Peyer's patch (tissue), 4 donors: ENCODE measurements at places on chromosomes 4 and X. TPM values are rescaled to one million over a fixed set of nuclear protein-coding genes. Genes with fewer than 3 reads are reported as not detected.

Gene C4orf46
- 2.8 TPM for total RNA-seq

DNA sequence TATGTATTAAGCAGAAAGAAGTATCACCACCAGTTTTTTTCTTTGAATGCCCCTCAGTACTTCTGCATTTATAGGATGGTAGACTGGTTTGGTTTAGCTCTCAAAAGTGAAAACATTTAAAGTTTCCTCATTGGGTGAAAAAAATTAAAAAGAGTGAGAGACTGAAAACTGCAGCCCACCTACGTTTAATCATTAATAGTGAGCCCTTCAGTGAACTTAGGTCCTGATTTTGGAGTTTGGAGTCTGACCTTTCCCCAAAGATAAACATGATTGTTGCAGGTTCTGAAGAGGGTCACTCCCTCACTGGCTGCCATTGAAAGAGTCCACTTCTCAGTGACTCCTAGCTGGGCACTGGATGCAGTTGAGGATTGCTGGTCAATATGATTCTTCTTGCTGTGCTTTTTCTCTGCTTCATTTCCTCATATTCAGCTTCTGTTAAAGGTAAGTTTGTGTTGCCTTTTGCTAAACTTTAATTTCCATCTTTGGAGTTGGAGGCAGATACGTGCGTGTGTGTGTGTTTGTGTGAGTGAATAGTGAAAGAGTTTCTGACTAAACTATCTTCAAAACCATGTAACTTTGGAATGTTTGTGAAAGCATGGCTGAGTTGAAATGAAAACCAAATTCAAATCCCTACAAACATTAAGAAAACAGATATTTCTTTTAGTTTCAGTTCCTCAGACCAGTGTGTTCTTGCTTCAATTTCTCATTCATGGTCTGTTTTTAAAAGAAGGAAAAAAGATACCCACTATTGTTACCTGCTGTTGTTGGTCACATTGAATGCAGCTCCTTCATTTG lies at the start of gene MTTP:
MTTP (plus strand) TSS at position 295 of the 795 bp plus-strand sequence; CDS start at position 381, 86 bp downstream.
- DNase-seq, result no peak

DNA sequence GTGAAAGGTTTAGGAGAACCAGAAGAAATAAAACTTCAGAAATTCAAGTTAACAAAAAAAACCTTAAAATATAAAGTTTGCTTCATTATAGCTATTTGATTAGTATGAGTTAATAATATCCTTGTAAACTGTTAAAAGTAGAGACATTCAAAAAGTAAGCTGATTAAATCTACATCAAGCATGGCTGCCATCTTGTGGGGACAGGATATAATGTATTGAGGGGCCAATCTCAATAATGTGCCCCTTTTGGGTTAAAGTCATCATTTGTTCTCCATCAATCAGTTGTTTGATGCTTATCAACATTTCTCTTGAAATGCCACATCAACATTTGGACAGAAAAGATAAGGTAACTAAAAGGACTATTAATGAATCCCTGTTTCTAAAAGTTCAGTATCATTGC lies 4.6 kb upstream of the GRID2 start:
- no peak for DNase-seq

DNA sequence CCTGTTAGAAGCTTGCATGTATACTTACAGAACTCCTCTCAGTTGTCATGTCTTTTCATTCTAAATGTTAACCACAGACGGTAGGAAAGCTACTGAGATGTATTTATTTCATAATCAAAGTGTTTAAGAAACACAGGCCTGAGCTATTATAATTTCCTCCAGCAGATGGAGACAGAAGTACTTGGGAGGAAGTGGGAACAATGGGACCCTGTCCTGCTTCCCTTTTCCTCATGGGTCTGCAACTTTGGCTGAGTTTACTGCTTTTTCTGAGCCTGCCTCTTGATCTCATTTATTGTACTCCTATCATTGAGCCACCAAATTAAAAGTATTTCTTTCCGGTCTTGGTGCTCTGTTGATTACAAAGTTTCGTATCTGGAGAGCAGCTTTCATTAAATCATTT lies 67.7 kb upstream of the SPANXN2 start:
- no peak for DNase-seq

GRCh38 chr4:153427363-153428071 lies 38.6 kb upstream of the TMEM131L start:
- no peak for DNase-seq

- DNase-seq, result no peak
Measured at GRCh38 chr4:72631296-72631695, 62.3 kb upstream of the ADAMTS3 start.

DNA sequence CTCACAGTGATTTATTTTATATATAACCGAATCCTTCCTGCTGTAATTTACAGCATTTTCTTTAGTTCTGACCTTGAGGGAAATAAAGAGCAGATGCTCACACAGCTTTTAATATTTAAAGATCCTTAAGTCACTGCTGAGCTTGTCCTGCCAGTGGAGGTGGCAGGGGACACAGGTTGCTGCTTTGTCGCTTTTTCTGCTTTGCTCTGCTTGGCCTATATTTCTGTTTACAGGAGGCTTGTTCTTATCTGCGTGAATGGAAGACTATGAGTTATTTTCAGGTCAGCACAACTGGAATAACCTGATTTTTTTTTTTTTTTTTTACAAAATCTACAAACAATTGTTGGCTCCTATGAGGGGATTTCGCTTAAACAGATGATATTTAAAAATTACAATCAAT lies 2.3 kb downstream of the TXK start:
- DNase-seq, result no peak
